HCEC 1CT (cell line): ENCODE measurements at places on chromosomes 5 and 9.
A peak's percentile ranks its signal among the peaks of the same experiment; 100 is the strongest.

- DNase-seq, result peak; percentile 20
These were observed 12.2 kb upstream of the TEX48 start for GRCh38 chr9:114694146-114694545.

- DNase-seq, result no peak
These were observed 164.3 kb upstream of the KLF9 start for GRCh38 chr9:70578720-70579119.

- peak; percentile 99 for DNase-seq
These were observed 12.6 kb upstream of the SPARC start for GRCh38 chr5:151699071-151699901.

- no peak for DNase-seq
These were observed 25.7 kb downstream of the SH3GL2 start for GRCh38 chr9:17604556-17604955.

DNA sequence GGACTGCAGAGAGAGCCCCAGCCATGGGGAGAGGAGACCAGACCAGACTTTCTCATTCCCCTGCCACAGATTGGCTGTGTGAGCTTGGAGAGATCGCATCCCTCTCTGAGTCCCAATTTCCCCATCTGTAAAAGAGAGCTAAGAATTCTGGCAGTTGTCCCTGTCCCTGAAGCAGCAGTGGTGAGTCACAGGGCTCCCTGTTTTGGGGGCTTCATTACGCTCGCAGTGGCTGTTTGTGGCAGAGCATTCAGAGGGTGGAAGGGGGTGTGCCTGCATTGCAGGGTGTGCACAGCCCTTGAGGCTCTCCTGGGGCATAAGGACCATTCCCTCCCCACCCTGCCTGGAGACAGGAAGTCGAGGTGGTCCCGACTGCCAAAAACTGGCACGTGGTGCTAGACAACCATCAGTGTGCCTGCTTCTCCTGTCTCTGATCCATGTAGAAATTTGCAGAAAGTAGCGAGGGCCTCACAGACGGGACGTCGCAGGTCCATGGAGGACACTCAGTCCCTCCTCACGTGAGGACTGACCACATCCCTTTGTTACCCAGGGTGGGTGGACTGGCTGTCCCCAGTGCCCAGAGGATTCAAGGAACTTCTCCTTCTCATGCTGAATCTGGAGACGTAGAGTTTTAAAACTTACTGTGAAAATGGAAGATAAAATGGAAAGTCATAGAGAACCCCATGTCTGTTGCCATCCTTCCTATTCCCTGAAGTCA, 35.3 kb downstream of the HRH2 start:
- no peak for DNase-seq

DNA sequence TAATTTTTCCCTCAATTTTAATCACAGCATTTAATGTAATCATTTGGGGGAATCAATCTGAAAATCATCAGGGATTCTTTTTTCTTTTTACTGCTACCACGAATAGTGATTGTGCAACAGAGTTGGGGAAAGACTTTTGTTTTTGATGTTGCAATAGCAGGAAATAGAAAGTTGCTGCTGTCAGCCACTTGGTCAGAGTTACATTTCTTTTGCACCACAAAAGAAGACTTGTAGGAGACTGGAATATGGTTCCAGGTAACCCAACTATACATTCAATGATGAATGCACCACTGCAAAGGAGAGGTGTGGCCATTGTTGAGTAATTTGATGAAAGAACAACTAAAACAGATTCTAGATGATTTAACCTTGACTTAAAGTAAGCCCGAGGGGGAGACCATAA, 46.3 kb upstream of the PALM2AKAP2 start:
- DNase-seq, result peak; percentile 63

GRCh38 chr5:138491669-138492559, 26.6 kb downstream of the EGR1 start:
- peak; percentile 90 for DNase-seq

GRCh38 chr5:58211441-58211840, 248.4 kb downstream of the PLK2 start:
- DNase-seq, result no peak

- no peak for DNase-seq
These were observed 337 bp upstream of the DMAC1 start for GRCh38 chr9:7799944-7800285.

DNA sequence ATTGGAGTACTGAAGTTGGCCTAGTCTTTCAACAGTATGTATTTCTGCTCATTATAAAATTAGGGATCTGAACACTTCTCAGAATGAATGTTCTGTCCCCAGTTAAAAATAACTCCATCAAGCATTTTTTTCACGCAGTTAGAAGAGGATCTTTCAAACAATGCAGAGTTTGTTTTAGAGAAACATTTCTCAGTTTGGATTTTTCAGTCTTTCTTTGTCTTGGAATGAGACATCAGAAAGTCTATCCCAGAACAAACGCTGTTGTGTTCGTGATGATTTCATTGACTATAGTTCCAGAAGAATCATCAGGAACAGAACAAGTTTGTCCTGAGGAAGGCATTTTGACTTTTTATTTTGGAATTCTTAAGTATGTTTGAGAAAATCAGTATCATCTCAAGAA, 218.7 kb downstream of the ARRDC3 start:
- DNase-seq, result no peak

GRCh38 chr9:19781240-19781639, 7.6 kb downstream of the SLC24A2 start:
- DNase-seq, result no peak

GRCh38 chr9:118984607-118985006, 384.6 kb downstream of the BRINP1 start:
- no peak for DNase-seq

DNA sequence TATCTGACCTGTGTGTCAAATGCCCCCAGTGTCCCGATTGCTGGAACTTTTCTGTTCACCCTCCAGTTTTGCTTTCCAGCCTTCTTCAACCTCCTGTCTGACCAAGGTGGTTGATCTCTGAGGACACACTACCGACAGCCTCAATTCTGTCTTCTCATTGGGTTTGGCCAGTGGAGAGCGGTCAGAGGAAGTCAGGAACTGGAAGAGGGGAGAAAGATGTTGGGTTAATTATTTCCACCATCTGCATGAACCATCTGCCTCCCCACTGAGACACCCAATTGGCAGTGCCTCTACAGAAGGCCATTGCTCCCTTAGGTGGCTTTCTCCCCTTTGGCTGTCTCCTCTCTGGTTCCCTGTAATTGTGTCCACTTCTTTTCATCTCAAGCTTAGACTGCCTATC, 154.3 kb upstream of the RAI14 start:
- DNase-seq, result no peak

GRCh38 chr5:137054335-137054734, 444.8 kb downstream of the SPOCK1 start:
- DNase-seq, result no peak

DNA sequence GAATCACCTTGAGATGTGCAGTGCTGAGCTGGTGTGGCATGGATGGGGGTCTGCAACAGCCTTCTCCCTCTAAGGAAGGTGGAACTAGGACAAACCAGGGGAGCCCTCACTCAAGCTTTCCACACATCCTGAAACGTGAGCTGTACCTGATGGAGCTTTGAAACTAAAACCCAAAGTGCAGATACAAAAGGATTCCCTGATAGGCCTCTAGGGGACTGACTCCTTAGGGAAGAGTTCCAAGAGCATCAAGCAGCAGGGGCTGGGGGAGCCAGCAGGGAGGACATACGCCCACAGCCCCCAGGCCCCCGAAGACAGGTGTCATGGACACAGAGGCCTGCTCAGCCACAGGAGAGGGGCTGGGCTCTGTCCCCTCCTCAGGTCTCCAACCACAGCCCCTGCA, 17.7 kb downstream of the ARHGEF37 start:
- DNase-seq, result no peak

DNA sequence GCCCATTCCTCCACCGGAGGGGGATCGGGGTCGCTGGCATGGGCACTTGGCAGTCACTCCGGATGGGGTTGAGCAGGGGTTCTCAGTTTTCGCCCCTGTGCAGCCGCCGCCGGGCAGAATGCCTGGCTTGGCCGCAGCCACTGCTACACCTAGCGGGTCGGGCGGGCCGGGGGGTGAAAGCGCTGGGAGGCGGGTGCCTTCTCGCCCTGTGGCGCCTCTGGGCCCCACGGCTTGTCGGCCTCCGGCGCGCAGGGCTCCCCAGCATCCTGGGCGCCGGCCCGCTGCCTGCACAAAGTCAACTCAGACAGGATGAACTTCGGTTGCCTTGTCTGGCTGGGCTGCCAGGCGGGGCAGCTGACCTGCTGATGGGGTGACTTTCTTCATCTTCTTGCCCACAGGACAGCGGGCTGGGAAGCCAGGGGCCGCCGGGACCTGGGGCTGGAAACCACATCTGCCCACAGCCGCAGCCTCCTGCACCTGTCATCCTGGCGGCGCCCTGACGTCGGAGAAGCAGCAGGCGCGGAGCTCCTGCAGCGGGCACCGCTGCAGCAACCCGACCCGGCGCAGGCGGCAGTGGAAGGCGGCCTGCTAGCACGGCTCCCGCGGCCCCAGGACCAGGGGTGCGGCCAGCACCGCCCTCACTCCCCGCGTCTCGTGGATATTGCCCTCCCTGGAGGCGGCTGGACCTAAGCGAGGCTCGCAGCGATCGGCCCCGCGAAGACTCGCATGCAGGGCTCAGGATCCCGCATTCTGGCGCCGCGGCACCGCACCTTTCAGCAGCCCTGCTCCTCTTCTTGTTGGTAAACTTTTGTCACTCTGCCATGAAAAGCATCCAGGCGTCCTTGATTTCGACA, 1.3 kb upstream of the ANKRD18A start:
- DNase-seq, result no peak

DNA sequence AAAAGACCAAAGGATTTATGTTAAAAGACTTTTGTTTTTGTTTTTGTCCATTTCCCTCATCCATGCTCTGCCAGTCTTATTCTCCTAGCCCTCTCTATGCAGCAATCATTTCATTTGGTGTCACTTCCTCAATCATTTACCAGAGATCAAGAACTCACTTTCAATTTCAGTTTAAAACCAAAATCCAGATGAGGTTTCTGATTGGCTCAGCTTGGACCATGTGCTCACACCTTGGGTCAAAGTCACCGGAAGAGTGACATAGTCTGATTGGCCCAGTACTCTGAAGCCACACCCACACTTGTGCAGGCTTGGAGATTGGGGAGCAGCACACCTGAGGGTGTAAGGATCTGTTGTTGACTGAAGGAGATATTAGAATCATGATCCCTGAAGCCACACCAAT, 79.6 kb downstream of the TLR4 start:
- DNase-seq, result no peak

DNA sequence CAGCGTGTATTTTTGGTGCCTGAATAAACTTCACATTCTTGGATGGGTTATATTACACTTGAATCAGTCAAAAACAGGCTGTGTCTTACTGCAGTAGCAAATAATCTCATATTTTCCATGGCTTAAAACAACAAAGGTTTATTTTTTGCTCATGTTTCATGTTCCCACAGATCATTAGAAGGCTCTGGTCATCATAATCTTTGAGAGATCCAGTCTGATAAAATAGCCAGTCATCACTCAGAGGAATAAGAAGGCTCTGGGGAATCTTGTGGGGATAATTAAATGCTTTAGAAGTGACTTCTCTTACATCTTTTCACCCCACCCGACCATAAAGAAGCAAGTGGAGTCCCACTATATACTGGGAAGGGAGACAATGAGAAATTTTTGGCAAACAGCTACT, 417.7 kb downstream of the PSAT1 start:
- DNase-seq, result peak; percentile 31

DNA sequence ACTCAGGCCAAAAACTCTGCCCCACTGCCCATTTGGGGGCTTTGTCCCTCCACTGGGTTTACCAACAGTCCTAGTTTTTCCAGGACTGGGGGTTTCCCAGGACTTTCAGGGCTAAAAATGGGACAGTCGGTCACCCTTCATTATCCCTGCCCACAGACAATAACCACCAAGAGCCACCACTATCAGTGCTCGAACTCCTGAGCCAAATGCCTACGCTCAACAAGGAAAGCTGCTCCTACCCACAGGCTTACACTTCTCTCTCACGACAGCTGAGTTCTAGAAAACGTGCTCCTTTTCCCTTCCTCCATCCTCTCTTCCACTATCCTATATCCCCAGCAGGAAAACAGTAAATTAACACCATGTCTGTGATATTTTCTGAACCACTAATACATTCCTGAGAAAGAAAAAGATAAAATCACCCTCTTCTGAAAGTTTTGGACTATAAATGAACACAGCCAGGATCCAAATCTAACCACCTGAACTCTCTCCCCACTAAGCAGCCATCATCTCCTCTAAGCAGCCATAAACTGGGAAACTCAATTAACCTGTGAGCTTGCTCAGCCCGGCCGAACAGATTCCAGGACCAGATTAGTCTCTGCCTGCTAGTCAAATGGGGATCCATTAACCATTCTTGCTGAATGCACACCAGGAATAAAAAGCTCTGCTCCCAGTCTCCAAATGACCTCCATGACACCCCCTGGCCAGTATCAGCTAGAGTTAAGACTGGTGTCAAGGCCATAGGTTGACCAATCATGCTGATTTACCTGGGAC, 41.8 kb downstream of the KLHL3 start:
- no peak for DNase-seq
